Activated gamma-delta T cell (primary cell): ENCODE measurements at places on chromosomes 12 and 14.

- no peak for DNase-seq
Measured at GRCh38 chr14:73323896-73324399, 86.6 kb downstream of the PAPLN start.

GRCh38 chr14:95208598-95208997 lies 51.3 kb upstream of the DICER1 start:
- no peak for DNase-seq

- DNase-seq = no peak
Measured at GRCh38 chr12:278046-278445, 15.4 kb upstream of the SLC6A13 start.

- DNase-seq = no peak
Measured at GRCh38 chr12:41661141-41661765, 473.1 kb downstream of the PDZRN4 start.

DNA sequence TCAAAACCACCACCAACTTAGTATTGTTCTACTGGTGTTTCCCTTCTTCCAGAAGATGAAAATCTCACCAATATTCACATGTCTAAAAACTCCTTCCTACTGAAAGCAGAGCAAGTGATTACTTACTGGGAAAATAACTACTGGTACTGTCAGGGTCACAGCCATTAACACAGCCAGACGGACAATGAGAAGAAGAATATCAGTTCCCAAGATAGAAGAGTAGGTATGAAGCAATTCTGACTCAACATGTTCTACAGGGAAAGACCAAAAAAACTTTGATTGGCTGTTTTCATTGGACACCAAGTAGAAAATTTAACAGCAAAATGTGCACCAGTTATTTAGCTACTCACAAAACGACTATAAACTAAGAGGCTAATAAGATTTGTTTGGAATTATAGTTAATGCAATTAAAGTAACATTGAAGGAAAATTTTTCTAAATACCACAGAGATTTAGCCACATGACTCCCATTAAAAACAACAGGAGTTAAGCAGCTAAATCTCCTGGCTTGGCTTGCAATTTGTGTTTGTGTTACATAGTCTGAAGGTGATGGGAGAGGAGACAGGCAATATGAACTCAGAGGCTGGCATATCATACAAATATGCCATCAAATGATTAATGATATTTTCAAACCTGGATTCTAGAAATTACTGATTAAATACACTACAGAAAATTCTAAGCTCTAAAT lies 9.5 kb downstream of the SLC38A2 start:
- no peak for DNase-seq

DNA sequence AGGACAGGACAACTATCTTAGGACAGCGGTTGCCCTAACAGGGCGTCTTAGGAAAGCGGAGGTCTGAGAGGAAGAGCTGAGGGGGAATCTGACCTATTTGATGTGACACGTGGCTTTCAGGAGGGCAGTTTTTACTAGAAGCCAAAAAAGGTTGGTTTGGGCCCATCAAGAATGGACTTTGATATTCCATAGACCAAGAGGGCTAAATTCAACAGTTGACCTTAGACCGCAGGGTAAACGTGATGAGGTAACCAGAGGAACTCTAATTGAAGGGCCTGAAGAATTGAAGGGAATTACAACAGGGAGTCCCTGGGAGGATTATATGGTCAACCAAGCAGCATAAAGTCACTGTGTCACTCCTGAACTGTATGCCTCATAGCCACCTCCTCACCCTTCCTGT lies 11.5 kb downstream of the C1S start:
- no peak for DNase-seq

- no peak for DNase-seq
Measured at GRCh38 chr14:50350975-50351374, 38.9 kb downstream of the DMAC2L start.

GRCh38 chr12:112350593-112351592 lies 31.3 kb downstream of the HECTD4 start:
- DNase-seq = no peak

- no peak for DNase-seq
Measured at GRCh38 chr14:86646696-86647690, 1117.0 kb downstream of the FLRT2 start.

DNA sequence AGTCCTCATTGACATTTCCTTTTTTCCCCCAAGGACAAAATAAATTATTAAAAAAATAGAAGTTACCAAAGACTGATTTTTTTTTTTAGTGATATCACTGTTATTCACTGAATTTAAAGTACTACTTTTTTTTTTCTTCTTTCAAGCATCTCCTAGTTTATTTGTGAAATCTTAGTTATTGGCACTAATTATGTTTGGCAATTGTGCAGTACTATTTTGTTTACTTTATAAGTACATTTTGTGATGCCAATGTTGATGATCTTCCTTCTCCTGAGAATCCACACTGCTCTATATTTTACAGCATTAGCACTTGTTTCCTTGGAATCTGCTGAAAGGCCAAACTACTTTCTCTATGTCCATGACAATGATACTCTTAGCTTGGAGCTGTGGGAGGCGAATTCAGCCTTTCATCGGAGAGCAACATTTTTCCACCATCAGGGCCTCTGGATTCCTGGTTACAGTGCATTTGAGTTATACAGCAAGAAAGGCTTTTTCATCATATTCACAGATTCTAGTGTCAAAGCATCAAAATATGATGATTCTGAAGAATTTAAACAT lies 123.8 kb upstream of the PTPRQ start:
- no peak for DNase-seq

- DNase-seq = no peak
Measured at GRCh38 chr12:122228092-122228491, 2.2 kb upstream of the DIABLO start.

DNA sequence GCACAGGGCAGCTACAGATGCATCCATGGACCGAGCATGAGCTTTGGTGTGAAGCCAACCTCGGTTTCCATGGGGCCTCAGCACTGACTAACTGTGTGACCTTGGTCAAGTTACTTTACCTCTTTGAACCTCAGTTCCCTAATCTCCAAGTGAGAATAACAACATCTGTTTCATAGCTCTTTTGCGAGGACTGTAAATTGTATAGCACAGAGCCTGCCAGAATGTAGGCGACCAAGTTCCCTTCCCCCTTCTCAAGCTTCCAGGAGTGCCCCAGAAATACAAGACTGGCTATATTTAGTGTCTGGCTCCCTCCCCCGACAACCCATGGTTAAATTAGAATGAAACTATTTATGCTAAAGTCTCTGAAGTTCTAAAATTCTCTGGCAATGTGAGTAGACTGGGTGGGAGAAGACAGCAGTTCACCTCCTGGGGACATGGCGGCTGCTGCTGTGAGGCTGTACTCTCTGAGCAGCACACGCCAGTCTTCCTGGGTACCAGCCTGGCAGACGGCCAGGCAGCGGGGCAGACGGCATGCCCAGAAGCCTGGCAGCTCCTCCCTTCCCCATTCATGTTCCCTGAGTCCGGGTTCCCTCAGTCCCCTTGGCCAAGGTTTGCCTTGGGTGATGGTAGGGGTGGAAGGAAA lies 22.0 kb upstream of the TMED10 start:
- no peak for DNase-seq

DNA sequence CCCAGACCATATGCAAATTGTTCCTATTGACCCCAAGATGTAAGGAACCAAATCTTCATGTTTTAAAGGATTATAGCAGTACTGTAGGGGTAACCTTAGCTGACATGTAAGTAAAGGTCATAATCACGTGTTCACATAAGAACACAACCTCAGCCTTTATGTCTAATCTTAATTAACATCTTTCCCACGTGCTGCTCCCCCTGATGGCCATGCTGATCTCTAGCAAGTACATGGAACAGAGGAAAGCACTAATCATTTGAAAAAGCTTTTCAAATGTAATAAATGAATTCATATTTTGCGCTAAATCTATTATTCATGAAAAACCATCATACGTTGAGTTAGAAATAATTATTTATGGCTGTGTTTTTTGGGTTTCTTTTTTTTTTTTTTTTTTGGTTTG lies 30.5 kb upstream of the ITPR2 start:
- no peak for DNase-seq

- DNase-seq = no peak
Measured at GRCh38 chr14:26934151-26934550, 336.3 kb upstream of the NOVA1 start.

DNA sequence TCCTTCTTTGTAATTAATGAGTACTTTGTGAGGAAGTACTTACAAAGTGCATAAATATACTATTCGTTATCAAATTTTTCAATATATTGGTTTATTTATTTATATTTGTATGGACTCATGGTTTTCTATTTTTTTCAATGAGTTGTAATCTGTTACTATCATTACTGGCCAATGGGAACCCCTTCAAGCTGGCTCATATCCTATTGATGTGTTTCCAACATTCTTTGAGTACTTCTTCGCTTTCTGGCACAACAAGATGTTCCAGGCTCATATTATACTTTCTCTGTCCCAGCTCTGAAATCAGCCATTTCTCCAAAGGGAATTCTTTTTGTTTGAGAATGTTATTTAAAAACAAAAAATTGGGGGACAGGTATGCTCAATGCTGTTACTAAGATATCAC lies 17.5 kb downstream of the YBX3 start:
- DNase-seq = no peak

DNA sequence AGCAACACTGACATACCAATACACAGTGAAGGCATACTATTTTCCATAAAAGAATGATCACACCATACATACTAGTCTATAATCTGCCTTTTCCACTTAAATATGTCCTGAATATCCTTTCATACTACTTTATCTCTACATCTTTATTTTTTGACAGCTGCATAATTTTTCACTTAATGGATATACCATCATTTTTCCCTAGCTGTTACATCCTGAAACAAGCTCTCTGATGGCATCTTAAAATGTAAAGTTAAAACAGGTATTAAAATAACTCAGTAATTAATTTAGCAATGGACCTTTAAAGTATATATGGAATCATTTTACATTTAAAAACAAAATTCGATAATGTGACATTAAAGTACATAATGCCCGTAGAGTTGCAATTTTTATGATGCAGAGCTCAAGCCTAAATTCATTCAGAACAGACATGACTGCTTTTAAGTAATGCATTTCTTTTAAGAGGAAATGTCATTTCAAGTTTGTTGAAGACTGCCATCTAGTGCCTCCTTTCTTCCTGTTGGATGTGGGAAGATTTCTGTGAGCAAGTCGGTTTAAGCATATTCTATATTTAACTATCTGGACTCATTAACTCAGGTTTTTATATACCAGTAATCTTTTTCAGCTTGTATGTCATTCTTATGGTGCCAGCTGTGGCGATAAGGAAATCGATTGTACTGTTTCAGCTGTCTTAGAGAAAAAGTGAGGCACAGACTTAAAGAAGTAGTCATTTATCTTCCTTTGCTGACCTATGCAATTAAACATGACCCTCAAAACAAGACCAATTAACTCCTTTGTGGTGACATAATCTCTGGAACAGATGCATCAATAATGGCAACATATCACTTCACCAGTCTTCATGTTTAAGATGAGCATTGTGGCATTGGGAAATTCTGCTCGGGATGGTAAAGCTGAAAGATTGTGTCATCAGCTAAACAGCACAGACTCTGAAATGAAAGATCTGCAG lies 20.3 kb downstream of the PRICKLE1 start:
- DNase-seq = no peak

DNA sequence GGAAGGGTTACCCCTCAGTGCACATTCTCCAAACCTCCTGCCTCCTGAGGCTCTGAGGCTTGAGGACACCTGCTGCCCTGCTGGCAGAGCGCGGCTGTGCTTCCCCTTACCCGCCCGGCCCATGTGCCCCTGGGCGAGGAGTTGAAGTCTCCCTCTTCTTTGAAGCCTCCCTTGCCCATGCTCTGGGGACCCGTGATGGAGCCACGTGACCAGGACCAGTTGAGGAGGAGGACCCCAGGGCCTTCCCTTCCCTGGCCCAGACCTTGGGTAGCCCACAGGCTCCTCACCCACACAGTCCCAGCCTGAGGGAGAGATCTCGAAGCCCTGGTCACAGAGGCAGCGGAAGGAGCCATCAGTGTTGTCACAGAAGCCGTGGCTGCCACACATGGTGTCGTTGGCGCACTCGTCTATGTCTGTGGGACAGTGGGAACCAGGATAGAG lies 12.9 kb downstream of the ISCA2 start:
- DNase-seq = no peak

GRCh38 chr14:30330445-30330844 lies 228.5 kb upstream of the G2E3 start:
- DNase-seq = no peak

- DNase-seq = no peak
Measured at GRCh38 chr12:115572440-115572839, 705.1 kb downstream of the MED13L start.

DNA sequence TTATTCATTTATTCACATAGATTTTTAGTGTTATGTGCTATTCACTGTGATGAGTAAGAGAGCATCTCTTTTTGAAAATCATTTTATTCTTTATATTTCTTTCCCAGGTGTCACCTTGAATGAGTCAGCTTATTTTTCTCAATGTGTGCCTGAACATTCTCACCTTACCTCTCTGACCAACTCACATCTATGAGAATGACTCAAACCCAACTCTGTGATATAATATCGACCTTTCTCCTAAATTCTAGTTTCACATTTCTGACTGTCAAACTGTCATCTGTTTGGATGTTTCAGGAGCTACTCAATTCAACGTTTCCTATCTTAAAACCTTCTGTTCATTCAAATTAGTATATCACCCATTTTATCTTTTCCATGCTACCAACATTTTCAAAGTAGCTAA lies 630.8 kb downstream of the RERGL start:
- DNase-seq = no peak

GRCh38 chr14:70934084-70934483 lies 26.8 kb downstream of the PCNX1 start:
- DNase-seq = no peak

- no peak for DNase-seq
Measured at GRCh38 chr14:60300019-60300418, 51.0 kb downstream of the PPM1A start.

DNA sequence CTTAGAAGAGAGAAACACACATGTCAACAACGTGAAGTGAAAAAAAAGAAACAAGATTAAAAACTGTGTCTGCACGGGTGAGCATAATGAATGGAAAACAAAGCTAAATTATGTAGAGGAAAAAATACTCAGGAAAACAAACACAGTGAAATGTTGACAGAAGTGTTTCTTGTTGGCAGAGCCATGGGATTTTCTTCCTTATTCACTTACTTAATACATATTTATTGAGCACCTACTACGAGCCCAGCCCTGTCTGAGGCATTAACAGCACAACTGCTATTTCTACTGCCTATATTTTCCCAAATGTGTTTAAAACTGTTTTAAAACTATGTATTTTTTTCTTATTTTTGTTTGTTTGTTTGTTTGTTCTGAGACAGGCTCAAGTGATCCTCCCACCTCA lies 69.9 kb downstream of the DIO3 start:
- DNase-seq = no peak

DNA sequence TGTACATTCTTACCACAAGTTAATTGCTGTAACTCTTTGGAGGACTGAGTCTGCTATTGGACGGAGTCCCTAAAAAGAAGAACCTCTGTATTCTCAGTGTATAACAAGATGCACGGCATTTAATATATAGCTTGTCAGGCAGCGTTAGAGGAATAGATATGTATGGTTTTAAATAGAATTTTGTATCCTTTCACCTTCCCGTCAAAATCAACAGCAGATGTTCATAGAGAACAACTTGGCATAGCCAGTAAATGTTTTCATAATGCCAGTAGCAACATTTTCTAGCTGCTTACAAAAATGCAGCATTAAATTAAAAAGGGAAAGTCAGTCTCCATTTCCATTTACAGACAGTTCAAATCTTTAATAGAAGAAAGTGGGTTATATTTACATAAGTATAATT lies 6.8 kb downstream of the SCYL2 start:
- DNase-seq = no peak
